ENCODE measurements at places on chromosomes 12 and 14.
A peak's percentile ranks its signal among the peaks of the same experiment; 100 is the strongest.

DNA sequence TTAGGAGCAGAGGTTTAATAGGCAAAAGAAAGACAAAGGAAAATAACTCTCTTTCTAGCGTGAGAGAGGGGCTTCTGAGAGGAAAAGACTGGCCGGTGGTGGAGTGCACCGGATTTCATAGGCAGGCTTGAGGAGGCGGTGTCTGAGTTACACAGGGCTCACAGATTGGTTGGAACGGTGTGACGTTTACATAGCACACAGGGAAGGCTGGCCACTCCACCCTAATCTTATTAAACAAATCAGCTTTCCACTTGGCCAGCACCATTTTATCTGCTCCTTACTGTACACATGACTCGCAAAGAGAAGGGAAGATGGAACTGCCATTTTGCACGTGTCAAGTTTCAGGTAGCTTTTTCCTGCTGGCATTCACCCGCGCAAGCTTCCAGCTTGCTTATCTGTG is 587.7 kb downstream of the RPL10L start:
- DNase-seq: peak; percentile 11

GRCh38 chr12:116346222-116346621 is 68.7 kb upstream of the MED13L start:
- peak; percentile 32 for DNase-seq

- DNase-seq: no peak
Measured at GRCh38 chr14:33259764-33260163, 321.1 kb downstream of the NPAS3 start.

DNA sequence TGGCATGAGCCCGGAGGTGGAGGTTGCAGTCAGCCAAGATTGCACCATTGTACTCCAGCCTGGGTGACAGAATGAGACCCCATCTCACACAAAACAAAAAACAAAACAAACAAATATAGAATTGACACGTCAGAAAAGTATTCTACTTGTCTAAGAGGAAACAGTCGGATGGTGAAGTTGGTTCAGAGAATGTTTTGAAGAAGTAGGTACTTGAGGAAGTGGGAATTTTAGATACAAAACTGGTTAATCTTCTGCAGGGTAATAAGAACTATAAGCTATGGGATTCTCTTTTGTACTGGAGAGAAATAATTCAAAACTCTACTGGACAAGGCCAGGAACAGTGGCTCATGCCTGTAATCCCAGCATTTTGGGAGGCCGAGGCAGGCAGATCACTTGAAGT is 14.6 kb upstream of the TCTN1 start:
- no peak for DNase-seq

- DNase-seq: no peak
Measured at GRCh38 chr12:88258396-88258795, 116.3 kb downstream of the TMTC3 start.

DNA sequence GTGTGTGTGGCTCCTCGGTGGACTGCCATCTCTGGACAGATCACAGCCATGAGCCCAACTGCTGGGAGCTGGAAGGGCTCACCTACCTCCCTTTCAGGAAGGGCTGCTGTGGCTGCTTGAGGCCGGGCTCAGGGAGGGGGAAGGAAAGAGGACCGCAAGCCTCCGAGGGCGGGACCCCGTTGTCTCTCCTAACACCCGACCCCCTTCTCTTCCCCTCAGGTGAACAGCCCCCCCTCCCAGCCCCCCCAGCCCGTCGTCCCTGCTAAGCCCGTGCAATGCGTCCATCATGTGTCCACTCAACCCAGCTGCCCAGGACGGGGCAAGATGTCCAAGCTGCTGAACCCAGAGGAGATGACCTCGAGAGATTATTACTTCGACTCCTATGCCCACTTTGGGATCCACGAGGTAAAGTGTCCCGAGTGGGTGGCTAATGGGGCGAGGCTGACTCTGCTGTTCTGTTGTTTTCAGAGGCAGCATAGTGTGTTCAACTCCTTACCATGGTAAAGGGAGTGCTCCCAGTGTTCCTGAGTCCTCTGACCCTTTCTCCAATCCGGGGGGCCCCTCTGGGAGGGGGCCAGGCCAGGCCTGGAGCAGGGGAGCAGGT is 49.5 kb downstream of the PRMT8 start:
- no peak for DNase-seq

- peak; percentile 39 for DNase-seq
Measured at GRCh38 chr12:114982760-114983159, 298.8 kb upstream of the TBX3 start.

- no peak for DNase-seq
Measured at GRCh38 chr12:94263011-94263811, 114.8 kb downstream of the PLXNC1 start.

DNA sequence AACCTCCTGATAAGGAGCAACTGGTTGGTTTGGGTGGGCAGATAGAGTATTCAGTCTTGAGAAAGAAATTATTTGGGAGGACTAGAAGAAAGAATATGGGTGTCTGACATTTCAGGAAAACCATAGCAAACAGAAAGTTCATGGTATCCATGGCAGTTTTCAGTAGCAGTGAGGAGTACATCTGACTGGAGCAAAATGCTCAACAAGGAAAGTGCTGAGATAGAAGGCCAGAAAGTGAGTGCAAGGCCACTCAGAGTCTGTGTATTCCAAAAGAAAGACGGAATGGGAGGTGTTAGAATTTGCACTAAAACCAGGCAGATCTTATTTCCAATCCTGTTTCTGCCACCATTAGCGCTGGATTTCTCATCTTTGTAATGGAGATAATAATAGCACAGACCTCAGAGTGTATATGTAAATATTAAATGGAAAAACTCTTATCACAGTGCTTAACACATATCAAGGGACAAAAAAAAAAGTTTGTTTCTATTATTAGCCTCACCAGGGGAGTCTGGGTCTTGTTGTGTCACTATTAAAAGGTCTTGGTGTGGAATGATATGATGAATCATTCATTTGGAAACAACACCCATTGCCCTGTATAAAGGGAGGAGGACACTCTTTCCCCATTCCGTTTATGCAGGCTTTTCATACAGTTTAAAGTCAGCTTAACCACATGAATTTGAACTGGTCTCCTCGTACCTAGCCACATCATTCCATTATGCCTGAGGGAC is 349.8 kb downstream of the IPO8 start:
- DNase-seq: peak; percentile 5

- DNase-seq: no peak
Measured at GRCh38 chr12:105190530-105190929, 45.4 kb downstream of the APPL2 start.

DNA sequence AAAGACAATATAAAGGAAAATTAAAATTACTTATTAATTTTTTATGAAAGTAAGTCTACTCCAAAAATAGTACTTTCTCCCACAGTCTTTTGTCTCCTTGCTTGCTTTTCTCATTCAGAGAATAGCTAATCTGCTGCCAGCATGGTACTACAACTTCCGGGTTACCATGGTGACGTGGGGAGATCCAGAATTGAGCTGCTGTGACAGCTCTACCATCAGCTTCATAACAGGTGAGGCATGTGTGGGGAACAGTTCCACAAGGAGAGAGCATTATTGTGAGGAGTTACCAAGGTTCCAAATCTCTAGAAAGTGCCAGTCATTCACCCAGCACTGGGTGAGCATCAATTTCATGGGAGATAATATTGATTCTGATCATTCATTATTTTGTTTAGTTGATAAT is 197.8 kb downstream of the PTPRO start:
- DNase-seq: no peak

GRCh38 chr12:105109465-105110212 is 2.1 kb downstream of the WASHC4 start:
- DNase-seq: peak; percentile 45

DNA sequence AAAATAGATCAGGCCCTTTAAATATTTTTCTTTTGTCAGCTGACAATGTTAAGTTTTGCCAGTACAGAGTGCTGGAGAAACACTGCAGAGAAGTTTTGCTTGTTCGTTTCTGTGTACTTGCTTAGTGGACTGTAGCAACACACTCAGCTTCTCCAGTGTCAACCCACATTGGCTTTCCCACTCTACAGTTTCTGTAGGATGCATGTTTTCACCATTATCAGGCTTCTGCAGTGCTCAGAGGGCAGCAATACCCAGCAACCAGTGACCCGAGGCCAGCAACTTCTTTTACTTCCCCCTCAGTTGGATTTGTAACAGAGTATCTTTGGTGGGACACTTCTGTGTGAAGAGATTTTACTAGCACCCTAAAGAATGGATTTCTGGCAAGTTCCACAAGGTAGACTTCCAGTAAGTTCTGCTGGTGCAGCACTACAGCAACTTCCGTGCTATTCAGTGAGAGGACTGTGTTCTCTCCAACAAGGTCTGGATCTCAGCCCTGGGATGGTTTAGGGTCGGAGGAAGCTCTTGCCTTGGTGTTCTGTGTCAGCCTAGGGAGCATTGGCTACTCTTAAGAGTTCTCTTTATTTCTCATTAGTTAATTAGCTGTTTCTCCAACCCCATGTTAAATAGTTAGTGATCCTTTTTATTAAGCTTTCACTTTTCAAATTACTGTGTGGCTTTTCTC is 70.4 kb downstream of the FUT8 start:
- DNase-seq: peak; percentile 24

DNA sequence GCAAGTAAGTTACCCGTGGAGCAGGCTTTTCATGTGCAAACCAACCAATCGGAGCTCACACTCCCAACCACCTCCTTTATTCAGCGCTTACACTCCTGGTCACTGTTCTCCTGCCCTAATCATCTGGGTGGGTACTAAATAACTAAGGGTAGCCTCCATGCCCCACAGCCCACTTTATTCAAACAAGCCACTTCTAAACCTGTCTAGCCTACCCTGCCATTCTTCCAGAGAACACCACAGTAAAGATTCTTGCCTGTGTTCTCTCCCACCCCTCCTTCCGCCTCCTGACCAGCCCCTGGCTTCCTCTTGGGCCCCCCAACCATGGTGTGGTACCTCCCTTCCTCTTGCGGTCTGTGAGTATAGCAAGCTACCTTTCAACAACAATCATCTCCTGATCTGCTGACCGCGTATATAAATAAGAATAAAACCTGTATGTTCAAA is 581.9 kb downstream of the VRK1 start:
- no peak for DNase-seq

DNA sequence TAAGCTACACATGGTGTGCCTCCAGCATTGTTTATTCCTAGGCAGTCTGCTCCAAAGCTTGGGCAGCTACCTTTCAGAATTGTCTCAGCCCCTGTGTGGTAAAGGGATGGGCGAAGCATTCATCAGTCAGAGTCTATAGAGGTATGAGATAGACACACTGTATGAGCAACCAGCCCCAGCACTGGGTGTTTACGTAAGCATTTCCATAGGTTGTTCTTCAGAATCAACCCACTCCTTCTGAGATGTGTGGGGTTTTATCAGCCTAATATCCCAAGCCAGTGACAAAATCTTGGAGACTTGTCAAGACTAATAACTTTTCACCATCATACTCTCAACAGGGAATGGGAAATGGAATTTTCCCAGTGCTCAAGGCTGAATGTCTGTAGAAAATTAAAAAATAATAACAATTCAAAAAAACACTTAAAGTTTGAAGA is 98.2 kb downstream of the BTG1 start:
- DNase-seq: no peak

DNA sequence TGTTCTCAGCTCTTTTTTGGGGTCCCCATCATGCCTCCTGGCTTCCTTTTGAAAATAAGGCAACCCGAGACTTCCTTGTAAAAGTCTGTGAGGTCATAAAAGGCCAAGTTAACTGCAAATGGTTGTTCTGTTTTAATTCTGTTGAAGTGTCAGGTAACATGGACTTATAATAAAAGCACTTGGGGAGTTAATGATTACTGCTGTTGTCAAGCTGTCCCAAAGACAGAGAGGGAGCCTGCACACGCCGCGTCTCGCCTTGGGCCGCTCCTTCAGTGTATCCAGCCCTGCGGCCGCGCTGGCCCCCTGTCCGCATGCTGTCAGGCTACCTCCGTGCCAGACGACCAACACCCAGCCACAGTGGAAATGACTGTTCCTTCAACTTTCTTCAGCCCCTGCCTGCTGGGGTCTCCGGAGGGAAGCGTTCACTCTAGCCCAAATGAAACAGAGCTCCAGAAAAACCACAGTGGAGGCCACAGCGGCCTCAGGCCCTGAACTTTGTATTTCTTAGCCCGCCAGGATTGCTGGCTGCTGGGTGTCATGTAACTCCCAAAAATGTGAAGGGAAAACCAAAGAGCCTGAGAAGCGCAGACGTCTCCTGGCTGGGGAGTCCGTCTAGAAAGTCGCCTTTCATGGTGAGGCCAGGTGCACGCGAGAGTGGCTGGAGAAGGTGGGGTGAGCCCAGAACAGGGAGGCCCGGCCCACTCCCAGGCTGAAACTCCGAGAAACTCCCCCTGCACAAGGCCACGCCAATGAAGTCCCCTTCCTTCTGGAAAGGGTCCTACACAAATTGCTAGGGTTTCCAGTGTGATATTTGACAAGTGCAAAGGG is 189.1 kb downstream of the ZFP36L1 start:
- no peak for DNase-seq

Data from choroid plexus epithelial cell (primary cell).